ENCODE measurements at places on chromosomes 2 and 18.

GRCh38 chr18:79915161-79916127, 36.0 kb downstream of the SLC66A2 start:
- no peak for DNase-seq

DNA sequence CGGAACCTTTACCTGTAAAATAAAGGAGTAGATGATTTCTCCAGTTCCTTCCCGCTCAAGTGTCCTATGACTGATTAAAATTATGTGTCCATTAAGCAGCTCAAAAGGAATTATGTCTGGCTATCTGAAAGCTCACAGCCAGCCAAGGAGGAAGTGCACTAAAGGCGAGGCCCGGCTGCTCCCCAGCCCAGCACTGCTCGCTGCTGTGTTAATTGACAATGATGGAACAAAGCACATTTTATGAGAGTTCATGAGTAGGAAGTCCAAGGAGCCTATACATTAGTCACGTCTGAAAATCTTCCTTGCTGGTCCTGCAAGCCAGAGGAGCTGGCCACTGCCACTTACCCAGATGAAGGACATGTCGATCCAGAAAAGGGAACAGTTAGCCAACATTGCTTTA, 14.3 kb downstream of the TTC32 start:
- no peak for DNase-seq

- no peak for DNase-seq
These were observed 43.6 kb upstream of the INHBB start for GRCh38 chr2:120302301-120302700.

DNA sequence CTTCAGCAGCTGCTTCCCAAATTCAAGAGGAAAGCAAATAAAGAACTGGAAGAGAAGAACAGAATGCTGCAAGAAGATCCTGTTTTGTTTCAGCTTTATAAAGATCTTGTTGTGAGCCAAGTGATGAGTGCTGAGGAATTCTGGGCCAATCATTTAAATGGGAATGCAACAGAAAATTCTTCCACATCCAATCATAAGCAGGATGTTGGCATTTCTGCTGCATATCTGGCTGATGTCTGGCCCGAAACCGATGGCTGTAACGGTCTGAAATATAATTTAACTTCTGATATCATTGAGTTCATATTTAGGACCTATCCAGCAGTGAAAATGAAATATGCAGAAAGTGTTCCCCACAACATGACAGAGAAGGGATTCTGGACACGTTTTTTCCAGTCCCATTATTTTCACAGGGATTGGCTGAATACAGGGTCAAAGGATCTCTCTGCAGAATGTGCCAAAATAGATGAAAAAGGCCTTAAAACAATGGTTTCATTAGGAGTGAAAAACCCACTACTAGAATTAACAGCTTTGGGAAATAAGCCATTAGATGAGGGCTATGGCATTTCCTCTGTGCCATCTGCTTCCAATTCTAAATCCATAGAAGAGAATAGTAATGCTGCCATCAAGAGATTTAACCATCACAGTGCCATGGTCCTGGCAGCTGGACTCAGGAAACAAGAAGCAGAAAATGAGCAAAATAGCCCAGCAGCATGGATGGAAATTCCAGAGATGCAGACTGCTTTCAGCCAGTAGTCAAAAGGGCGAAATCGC, 175.6 kb downstream of the MC4R start:
- no peak for DNase-seq

- no peak for DNase-seq
These were observed 387.1 kb downstream of the RND3 start for GRCh38 chr2:150100336-150100735.

DNA sequence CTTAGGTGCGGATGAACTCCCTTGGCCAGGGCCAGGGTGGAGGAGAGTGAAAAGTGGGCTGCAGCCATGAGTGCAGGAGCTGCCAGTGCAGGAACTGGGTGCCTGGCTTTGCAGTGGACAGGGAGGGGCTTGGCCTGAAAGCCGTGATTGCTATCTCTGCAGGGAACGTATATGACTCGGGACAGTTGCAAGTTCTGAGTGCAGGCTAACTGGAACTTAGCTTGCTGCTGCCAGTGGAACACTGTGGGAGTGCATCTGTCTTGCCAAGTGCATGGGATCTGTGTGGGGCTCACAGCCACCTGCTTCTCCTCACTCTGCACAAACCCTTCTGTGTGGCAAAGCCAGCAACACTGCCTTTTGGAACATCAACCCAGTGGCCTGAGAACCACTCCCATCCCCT, 36.9 kb downstream of the FLACC1 start:
- DNase-seq, result no peak

GRCh38 chr18:79211844-79212243, 142.7 kb downstream of the ATP9B start:
- no peak for DNase-seq

DNA sequence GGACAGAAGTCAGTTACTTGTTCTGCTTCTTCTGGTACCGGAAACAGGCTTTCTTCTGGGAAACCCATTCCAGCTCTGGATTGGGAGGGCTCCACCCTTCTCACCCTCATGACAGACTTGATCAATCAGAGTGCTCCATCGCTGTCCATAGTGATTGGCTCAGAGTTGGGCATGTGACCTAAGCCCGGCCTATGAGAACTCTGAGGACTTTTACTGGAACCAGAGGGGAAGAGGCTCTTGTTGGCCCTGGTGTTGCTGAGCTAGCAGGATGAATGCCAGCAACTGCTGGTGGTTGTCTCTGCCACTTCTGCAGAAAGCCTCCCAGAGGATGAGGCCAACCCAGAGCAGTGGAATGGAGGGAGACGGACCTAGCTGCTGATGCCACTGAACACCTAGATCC, 33.3 kb downstream of the TMEM37 start:
- DNase-seq, result no peak

DNA sequence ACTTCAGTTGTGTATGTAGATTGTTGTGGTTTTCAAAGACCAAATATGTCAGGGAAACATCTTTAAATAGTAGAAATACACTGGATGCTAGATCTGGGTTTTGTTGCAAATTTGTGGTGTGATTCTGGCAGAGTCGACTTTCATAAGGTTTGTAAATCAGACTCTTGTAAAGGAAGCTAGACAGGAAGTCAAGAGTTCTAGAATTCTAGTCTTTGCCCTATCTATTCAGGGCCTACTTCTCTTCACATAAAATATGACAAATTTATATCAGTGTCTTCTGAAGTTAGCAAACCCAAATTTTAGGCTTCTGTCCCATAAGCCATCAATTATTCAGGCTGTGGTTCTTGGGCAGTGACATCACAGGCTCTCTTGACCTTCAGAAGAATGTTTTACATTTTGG, 1579.2 kb upstream of the PIK3C3 start:
- no peak for DNase-seq

- DNase-seq, result no peak
These were observed 48.0 kb downstream of the NDUFA10 start for GRCh38 chr2:239977111-239977510.

- no peak for DNase-seq
These were observed 59.5 kb upstream of the PPM1B start for GRCh38 chr2:44109166-44109565.

DNA sequence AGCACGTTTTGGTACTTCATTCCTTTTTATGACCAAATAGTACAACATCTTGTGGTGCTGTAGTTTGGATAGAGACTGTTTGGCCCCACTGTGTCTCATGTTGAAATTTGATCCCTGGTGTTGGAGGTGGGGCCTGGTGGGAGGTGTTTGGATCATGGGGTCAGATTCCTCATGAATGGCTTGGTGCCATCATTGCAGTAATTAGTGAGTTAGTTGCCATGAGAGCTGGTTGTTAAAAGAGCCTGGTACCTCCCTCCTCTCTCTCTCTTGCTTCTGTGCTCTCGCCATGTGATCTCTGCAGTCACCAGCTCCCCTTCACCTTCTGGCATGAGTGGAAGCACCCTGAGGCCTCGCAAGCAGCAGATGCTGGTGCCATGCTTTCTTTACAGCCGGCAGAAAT, 50.9 kb downstream of the NCAPH start:
- DNase-seq, result no peak

- no peak for DNase-seq
These were observed 34.9 kb downstream of the PPM1B start for GRCh38 chr2:44203542-44203941.

- no peak for DNase-seq
These were observed 72.2 kb downstream of the CELF4 start for GRCh38 chr18:37493352-37493935.

GRCh38 chr2:48733067-48733503, 22.4 kb downstream of the LHCGR start:
- DNase-seq, result no peak

GRCh38 chr2:55487686-55488085, 31.8 kb upstream of the CFAP36 start:
- no peak for DNase-seq

DNA sequence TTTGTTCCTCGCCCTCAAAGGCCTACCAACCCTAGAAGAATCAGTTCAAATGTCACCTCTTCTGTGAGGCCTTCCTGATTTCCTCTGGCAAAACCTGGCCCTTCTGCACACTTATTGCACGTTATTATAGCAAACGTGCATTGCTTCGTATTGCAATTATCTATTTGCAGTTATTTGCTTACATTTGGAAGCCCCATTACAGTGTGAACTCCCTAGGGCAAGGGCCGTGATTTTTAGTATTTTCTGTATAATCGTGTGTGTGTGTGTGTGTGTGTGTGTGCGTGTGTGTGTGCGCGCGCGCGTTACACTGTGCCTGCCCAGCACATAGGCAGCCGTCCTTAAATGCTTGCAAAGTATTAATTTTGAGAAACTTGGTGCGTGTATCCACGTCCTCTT, 460 bp upstream of the SEMA4F start:
- DNase-seq, result no peak
